ENCODE measurements at places on chromosomes 7 and 10.

DNA sequence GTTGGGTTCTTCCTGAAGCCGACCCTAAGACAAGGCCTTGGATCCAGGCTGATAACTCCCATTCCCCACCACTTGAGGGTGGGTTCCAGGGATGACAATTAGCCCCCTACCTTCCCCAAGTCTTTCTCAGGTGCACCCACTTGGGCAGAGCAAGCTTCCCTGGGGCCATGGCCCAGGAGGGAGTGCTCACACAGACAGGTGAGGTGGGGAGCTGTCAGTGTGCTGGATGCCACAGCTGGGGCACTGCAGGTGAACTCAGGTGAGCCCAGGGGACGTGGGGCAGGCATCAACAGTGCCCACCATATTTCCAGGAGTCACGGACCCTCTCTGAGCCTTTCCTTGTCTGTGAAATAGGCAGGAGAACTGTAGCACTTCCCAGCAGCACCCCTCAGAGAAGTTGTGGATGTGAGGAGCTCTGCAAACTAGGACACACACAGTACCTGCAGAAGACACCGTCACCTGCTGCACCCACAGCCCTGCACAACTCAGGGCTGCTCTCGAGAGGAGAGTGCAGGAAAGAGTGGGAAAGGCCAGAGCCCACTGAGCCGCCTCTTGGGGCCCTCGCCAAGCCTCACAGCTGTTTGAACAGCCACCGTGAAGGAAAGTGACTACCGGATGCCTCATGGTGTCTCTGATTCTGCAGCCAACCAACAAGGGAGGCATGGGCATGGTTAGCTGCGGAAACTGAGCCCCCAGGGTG lies 17.9 kb downstream of the SH3PXD2A start:
- no peak for DNase-seq

- no peak for DNase-seq
These were observed 31.4 kb downstream of the CCDC71L start for GRCh38 chr7:106629516-106629915.

GRCh38 chr10:44306762-44307161 lies 78.1 kb downstream of the CXCL12 start:
- DNase-seq = no peak

DNA sequence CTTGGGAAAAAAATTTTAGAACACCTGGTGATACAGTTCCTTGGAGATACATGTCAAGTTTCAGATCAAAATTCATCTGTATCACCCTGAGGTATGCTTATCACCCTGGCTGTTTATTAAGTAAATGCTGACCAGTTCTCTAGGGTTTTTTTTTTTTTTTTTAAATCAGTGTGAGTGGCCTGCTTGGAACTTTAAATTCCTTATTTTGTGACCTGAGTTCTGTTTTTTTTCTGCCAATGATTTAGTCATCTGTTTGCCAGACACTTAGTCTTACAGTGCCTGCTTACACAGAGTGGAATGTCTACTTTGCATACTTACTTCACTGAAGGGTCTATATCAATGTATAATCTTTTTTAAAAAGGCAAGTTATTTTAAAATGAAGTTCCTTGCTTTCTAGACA lies 1.8 kb downstream of the TSPAN13 start:
- no peak for DNase-seq
